ENCODE measurements at places on chromosomes 1 and 21.

- no peak for ATAC-seq
These were observed 74.6 kb downstream of the ZNF648 start for GRCh38 chr1:181986907-181987305.

DNA sequence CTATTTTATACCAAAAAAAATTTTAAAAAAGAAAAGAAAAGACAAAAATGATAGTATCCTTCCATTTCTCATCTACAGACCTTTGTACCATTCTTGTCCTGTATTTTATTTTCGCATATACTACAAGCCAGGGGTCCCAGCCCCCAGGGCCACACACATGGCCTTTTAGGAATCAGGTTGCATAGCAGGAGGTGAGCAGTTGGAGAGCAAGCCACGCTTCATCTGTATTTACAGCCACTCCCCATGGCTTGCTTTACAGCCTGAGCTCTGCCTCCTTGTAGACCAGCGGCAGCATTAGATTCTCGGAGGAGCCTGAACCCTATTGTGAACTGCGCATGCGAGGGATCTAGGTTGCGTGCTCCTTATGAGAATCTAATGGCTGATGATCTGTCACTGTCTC, 39.8 kb downstream of the RASSF5 start:
- no peak for ATAC-seq

- ATAC-seq: no peak
These were observed 87.4 kb downstream of the NTPCR start for GRCh38 chr1:233037843-233038242.

DNA sequence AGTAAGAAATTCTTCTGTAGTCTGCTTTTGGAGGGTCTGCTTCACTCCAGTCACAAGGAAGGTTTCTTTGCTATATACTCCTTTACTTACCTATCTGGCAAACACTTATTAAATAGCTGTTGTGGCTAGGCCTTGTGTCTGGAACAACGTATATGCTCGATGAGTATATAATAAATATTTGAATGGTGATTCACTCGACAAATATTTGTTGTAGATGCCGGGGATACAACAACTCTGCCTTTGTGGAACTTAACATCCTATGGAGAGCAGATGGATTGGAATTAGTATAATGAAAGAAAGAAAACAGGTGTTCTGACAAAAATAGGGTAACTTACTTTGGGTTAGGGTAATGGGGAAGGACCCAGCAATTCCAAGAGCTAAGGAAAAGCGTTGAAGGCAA, 31.1 kb downstream of the KPNA6 start:
- no peak for ATAC-seq

DNA sequence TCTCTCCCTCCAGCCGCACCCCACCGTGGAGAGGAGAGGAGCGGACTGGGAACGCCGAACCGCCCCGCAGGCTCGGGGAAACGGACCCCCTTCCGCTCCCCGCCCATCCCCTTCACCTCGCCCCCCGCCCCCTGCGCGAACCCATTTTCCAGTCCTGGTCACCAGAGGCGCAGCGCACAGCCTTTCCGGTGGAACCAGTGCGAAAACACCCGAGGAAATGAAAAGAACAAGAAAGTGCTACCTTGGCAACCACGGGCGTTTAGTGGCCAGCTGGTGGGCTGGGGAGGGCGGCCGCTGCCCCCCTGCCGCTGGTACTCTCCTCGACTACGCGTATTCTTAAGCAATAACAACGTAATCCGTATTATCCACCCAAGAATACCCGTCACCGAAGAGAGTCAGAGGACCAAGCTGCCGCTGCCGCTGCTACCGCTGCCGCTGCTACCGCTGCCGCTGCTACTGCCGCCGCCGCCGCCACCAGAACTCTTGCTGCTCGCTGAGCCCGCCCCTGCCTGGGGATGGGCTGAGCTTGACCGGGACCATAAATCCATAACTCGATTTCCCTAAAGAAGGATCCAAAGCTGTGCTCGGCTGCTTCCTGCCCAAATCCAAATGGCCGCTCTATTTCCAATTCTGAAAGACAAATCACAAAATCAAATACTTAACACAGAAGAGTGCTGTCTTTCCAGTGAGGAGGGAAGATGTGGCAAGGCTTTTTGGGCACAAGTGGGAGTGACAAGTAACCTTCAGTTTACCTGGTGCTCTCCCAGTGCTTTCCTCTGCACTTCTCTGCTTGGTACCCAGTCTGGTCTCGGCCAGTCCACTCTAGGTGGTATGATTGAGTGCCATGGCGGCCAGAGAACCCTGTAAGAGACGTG, 125.2 kb upstream of the DPYD start:
- no peak for ATAC-seq

DNA sequence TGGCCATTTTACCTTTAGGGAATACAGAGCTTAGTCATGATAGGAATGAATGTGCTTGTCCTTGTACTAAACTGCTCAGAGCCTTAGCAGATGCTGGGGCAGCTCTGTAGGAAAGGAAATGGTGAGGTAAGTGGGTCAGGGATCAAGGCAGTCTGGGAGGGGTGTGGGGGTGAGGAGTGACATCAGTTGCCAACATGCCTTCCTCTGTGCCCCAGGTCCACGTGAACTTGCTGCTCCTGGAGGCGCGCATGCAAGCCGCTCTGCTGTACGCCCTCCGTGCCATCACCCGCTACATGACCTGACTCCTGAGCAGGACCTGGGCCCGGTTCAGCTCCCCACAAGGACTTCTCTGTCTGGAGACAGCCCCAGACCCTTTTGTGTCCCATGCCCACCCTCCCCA, 21.2 kb downstream of the SESN2 start:
- ATAC-seq: no peak

- ATAC-seq: no peak
These were observed 7.2 kb downstream of the RGL1 start for GRCh38 chr1:183812128-183812527.

GRCh38 chr1:24786191-24786590, 40.9 kb downstream of the CLIC4 start:
- ATAC-seq: no peak
